ENCODE measurements at places on chromosomes 11 and 22. TPM values are rescaled to one million over a fixed set of nuclear protein-coding genes. Genes with fewer than 3 reads are reported as not detected.
A peak's percentile ranks its signal among the peaks of the same experiment; 100 is the strongest.

GRCh38 chr11:116466801-116467200, 306.0 kb downstream of the BUD13 start:
- no peak for DNase-seq

- peak; percentile 84 for DNase-seq
These were observed 103.8 kb downstream of the FAM168A start for GRCh38 chr11:73493956-73494598.

DNA sequence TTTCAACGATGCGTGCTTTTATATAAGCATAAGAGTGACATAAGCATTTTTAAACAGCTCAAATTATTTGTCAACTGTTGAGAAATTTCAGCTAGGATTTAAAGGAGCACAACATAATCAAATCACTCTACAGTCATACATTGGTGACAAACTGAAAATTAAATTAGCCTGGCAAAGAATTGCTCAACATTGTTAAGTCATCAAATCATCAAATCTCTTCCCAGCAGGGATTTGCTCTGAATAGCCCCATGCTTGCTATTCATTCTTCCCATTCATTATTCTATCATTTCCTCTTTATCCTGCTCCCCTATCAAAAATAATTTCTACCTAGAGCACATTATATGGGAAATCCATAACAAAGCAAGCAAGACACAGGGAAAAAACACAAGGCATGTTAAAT, 198.7 kb upstream of the LUZP2 start:
- no peak for DNase-seq

DNA sequence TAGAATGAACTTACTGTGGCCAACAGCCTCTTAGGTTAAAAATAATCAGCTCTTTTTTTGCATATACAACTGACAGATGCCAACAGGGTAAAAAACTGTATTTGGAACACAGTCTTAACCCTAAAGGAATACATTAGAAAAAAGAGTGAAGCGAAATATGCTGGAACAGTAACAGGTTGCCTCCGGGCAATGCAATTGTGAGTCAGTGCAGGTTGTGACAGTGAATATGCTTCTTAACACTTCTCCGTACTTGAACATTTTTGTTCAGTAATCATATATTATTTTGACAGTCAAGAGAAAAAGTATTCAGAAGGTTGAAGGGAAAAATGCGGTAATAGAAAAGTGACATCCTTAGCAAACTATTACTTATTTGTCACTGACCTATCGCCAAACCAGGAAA, 98.5 kb downstream of the DBX1 start:
- no peak for DNase-seq

DNA sequence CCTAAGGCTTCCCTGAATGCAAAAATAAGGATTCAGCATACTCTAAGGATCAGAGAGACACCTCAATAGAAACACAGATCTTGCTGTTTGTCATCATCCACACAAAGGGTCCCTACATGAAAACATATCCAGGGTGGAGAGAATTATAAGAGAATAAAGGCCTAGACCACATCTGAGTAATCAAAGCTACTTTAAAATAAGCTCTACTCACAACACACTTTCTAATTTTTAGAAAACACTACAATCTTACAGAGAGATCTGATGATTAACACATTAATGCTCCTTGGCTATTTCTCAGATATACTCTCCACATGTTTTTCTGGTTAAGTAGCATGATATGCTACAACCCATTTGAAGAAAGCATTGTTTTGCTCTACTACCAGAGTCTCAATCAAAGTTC, 108.2 kb downstream of the ETS1 start:
- DNase-seq = no peak

GRCh38 chr11:124762105-124762623, at the start of gene ESAM:
TSS of gene ESAM (minus strand) at chr11:124762290. CDS start at chr11:124762154, 136 bp downstream.
- DNase-seq = no peak

DNA sequence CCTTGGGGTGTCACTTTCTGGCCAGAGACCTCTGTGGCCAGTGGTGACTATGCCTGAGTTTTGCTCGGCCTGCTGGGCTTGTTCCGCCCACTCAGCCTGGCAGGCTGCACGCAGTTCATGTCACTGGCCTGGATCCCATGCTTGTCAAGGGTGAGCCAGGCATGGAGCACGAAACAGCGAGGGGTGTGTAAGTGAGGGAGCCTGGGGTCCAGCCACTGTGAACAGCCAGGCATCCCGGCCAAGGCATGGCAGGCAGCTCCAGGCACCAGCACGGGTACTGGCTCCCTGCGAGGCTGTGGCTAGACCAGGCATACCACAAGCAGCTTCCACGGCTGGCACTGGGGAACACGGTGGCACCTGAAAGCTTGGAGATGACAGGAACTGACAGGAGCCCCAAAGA, 214.3 kb downstream of the LRRC4C start:
- DNase-seq = no peak

DNA sequence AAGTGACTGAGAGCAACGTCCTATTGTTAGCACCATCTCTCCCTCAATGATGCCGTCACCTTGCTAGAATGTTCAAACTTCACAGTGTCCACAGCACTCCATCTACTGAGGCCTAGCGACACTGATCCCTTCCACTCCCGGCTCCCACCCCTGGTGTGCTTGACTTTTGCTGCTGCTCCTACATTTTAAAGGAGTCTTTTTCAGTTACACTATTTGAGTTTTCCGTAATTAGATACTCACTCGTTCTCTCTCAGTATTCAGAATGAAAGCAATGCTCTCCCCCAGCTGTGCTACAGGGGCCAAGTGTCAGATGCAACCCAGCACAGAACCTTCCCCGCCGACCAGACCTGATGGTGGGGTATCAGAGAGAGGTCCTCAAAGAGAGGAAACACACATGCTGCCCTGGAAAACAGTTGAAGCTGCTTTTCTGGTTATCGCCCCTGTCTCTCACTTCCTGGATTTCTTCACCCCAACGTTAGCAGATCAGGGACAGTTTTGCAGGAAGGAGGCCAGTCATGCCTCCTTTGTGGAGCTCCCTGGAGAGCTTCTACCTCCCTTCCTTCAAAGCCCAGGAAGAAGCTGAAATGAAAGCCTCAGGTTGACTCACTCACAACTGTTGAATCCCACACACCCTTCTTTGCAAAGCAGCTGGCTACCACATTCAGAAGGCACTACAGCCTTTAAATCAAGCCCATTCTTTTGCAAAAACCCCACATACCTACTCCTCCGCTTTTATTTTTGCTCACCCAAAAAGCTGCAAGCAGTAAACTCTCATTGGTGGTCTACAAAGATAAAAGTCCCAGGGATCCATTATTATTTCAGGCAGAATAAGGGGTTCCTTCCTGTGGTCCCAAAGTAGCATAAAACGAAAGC, 23.5 kb downstream of the LARGE1 start:
- no peak for DNase-seq

DNA sequence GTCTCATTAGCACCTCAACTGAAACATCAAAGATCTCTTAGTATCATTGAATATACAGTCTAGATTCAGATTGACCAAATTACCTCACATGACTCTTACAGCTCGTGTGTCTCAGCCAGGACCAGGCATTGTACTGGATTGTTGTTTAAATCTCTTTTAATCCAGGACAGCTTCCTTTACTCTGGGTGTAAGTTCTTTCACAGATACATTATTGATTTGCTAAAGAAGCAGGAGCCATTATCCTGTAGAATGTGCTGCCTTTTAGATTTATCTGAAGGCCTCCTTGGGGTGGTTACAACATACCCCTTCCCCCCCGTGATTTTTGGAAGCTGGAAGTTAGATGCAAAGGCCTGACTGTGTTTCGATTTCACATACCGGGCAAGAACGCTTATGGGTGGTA, 4.2 kb downstream of the MCM5 start:
- no peak for DNase-seq

DNA sequence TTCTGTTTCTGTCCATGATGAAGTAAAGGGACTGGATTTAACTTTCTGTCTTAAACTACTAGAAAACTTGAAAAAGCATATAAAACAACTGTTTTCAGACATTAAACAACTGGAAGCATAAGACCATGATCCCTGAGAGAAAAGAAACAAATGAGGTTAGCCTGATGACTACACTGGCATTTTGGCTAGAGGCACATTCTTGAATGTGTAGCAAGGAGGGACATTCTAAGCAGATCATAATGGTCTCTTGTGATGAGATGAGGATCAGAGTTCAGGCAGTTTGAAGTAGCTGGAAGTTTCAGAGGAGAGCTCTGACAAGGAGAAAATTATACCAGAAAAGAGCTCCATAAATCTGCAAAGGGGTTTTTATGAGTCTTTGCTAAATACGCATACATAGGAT, 75.4 kb downstream of the AASDHPPT start:
- peak; percentile 28 for DNase-seq

GRCh38 chr11:12185106-12185690, 74.8 kb downstream of the MICAL2 start:
- DNase-seq = no peak

DNA sequence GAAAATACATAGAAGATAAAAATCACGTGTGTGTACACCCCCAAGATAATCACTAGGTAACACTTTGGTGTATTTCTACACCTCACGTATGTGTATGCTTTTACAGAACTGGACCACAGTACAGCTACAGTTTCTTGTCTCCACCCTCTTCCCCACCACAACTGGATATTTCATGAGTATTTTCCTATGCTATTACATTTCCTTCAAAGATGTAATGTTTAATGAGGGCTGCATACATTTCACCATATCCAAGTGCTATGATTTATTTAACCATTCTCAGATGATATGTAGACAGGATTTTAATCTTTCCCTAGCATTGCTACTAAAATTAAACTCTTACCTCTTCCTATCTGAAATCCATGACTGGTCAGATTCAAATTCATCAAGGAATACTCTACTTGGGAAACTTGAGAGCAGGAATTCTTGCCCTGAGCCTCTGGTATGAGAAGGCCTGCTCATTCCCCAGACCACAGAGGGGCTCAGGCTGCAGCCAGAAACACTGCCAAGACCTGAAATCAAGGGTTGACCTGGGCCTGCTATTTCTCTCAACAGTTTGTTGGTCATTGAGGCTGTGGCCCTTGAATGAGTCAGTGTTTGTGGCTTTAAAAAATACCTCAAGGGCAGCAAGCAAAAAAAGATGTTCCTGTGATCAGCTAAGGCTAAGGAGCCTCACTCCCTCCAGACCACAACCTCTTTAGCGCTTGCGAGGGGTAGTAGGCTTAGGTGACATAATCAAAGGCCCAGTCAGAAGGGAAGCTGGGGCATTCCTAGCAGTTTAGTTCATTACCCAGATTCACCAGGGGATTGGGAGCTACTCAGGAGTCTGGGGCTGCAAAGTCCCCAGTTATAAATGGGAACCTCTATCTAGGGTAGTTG, 55.5 kb downstream of the ABTB2 start:
- DNase-seq = peak; percentile 96

Gene HEPACAM
- total RNA-seq = not detected

Gene TRPM5
- total RNA-seq = not detected

Gene TEX54
- not detected for total RNA-seq

Gene PKP3
- 3.3 TPM for total RNA-seq

Measured in HFFc6 (cell line).